Neural crest cell (in vitro differentiated cells): ENCODE measurements at places on chromosomes 5 and 9.

DNA sequence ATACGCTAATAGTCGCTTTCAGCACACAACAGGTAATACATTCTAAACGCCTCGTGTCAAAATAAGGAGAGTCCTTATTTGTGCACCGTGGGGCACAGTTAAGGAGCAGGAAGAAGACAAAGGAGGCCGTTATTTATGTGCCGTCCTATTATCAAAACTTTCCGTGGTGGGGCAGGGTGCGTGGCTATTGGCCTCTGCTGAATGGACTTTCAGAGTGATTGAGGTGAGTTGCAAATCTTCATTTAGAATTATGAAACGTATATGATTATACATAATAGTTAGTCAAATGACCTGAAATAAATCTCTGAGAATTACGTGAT, 833 bp downstream of the C5orf24 start:
- DNase-seq, result no peak

- no peak for DNase-seq
Observed at GRCh38 chr5:88661806-88662207, 221.2 kb downstream of the MEF2C start.

DNA sequence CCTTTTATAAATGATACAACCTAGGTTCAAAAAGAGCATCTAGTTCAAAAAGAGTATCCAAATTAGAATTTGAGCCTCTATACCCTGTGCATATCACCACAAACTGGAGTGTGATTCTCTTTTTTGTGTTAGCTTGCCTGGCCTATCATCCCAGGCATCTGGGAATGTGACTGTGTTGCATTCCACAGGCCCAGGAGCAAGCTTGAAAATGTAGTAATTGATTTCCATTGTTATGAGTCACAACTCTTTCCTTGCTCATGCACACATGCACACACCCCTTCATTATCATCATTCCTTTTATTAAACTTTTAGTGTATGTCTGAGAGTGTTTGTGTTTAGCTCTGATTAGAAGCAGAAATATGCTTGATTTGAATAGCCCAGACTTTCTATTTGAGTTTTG, 75.2 kb downstream of the FCHO2 start:
- no peak for DNase-seq

GRCh38 chr9:76215066-76215465, 179.2 kb downstream of the RFK start:
- no peak for DNase-seq

- no peak for DNase-seq
Observed at GRCh38 chr9:114388764-114389375, 1.1 kb upstream of the AKNA start.

DNA sequence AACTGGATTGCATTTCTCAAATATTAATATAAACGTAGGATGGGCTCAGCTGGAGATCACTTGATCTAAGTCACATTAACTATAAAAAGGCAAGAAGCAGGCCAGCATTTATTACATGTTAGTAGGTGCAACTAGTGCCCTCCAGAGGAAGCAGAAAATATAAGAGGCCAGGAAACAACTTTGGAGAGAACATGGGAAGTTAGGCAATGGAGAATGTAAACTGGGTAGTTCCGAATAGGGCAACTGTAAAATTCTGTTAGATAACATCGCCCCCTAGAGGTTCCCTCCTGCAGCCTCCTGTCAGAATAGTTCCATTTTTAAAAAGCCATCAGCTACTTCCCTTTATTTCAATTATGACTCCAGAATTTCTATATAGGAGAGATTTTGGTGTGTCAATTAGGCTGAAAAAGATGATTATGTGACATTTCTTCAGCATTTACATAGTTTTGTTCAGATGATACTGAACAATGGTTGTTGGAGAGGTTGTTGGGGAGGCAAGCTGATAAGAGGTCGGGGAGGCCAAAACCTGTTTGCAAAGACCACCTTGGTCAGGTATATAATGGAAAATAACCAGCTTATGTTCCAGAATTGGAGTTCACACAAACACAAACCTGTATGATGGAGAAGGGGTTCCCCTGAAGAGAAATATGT, 22.4 kb downstream of the CCL28 start:
- DNase-seq, result peak; percentile 41
